ENCODE measurements at places on chromosomes 4 and X.

DNA sequence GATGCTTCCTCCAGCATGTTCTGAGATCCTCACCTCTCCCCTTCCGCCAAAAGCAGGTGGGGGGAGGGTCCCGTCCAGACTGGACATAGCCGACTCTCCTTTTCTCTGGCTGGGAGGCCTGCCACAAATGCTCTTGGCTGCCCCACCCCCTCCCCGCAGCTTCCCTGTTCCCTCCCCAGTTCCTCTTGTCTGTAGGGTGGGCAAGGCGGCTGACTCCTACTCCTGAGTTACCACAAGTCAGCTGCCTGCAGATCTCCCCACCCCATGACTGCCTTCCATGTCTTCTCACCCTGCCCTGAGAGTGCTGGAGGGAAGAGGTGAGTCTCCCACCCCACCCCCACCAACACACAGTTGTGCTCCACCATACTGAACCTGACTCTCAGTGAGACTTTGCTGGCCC lies 2.9 kb downstream of the ATP6AP1 start:
- no peak for DNase-seq

GRCh38 chr4:89725268-89725667 lies 111.7 kb downstream of the SNCA start:
- no peak for DNase-seq

GRCh38 chr4:153517159-153517558 lies 51.0 kb downstream of the TMEM131L start:
- DNase-seq = no peak

DNA sequence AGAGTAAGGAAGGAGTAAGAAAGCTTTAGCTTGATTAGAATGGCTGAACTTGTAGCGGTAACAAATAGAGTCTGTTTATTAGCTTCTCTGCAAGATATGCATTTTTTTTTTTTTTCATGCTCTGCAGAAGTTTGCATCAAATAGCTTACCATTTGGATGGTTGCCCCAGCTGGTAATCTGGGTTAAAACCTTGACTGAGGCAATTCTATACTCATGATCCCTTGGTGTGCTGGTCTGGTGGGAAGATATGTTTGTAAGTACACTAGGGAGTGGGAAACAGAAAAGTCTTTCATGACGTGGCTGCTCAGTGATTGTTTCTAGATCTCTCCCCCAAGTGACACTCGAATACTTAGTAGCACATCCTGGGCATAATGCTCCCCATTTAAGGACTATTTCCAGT lies 32.1 kb downstream of the SEPTIN11 start:
- DNase-seq = no peak

DNA sequence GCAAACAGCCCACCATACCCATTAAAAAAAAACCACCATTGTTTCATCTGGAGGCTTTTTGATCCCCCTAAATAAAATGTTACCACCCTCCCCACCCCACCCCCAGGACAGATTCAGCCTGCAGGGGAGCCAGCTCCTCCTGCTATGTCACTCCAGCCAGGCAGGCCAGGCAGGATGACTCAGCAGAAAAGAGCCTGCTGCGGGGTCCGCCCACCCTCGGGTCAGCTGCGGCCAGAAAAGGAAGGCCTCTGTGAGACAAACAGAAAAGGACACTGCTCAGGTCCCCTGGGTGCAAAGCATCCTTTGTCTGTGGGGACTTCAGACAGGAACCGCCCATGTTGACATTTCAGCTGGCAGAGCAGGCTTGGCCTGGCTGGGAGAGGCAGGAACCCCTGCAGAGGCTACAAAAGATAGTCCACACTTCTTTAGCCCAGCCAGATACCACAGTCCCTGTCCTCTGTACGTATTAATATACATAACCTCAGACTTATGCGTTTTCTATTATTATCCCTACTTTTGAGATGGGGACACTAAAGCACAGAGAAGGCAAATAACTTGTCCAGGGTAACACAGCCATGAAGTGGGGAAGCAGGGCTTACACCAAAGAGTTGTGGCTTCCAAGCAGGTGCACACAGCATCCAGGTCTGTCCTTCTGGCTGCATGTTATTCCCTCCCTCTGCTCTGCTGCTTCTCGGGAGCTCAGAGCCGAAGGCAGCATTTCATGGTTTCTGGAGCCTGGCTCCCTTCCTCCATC lies 147.7 kb downstream of the CPEB2 start:
- DNase-seq = peak; percentile 54

- DNase-seq = no peak
These were observed 1064.4 kb downstream of the PCDH7 start for GRCh38 chr4:31784558-31784957.

DNA sequence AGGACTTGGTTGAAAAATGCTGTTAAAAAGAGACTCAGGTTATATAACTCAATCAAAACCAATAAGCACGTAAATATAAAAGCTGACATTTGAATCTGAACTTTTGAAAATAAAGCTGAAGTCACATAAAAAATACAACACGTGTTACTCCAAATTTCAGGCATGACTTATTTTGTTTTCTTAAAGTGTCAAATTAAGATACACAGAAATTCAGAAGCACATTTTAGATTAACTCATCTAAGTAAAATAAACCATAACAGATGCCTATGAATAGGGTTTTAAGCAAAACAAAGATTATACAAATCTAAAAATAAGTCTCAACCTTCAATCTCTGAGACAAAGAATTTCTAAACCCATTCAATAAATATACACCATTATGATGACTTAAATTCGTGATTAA lies 124.8 kb downstream of the ANTXR2 start:
- peak; percentile 0 for DNase-seq

DNA sequence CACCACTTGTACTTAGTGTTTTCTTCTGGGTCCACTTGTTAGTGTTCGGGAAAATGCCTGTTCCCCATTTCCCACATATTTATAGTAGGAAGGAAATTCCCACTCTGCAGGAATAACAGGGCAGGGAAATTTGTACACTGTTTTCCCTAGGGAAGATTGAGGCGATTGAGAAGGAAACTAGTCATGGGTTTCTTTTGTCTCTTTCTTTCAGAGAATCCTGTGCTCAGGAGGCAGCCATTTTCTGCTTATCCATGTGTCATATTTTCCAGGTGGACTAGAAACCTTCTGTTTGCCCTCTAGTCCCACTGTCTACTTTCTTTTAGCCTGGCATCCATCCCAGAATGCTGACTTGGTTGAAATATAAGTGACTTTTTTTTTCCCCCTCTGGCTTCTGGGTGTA lies 299.1 kb upstream of the ANKRD50 start:
- no peak for DNase-seq

All from AG09319 (cell line).